ENCODE measurements at places on chromosomes 3 and 15. TPM values are rescaled to one million over a fixed set of nuclear protein-coding genes. Genes with fewer than 3 reads are reported as not detected.

Gene SMCO1
- not detected for polyA plus RNA-seq

Gene SLTM
- 48.9 TPM for polyA plus RNA-seq

Gene FAH
- polyA plus RNA-seq, result 34.9 TPM

DNA sequence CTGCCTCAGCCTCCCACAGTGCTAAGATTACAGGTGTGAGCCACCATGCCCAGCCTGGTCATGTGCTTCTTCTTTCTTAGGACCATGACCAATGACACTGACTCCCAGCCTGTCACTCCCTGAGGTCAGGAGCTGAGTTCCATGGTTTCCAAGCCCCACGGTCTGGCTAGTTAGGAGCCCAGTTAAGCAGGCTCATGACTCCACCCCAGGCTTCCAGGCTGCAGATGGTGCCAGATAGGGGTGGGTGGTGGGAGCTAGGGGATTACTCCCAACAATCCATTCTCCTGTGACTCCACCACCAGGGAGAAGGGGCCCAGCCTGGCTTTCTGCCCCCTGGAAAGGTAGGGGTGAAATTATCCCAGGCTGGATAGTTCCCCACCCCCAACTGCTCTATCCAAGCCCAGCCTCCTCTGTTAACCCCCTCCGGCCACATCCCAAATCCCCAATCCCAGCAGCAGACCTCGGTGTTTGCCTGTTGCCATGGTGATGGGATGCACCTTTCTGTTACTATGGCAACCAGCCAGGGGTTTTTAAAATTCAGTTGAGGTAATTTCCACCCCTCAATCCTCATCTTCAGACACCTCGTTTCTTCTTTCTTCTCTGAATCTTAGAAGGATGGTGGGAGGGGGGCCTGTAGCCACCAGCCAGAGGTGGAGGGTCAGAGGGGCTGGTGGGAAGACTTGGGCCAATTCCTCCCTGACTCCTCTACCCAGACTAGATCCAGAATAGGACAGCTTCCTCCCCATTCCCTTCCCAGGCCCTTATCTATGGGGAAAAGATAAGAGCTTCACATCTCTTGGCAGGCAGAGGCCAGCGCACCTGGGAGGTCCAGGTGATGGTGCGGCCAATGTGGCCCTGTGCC is 22.5 kb upstream of the SEMA3F start:
- no peak overlapping the region for H3K4me3 ChIP-seq
- H3K36me3 ChIP-seq, result no peaks in the 10 kb centered on the region
- H3K4me1 ChIP-seq, result peaks cover 19% of the 10 kb centered on the region

DNA sequence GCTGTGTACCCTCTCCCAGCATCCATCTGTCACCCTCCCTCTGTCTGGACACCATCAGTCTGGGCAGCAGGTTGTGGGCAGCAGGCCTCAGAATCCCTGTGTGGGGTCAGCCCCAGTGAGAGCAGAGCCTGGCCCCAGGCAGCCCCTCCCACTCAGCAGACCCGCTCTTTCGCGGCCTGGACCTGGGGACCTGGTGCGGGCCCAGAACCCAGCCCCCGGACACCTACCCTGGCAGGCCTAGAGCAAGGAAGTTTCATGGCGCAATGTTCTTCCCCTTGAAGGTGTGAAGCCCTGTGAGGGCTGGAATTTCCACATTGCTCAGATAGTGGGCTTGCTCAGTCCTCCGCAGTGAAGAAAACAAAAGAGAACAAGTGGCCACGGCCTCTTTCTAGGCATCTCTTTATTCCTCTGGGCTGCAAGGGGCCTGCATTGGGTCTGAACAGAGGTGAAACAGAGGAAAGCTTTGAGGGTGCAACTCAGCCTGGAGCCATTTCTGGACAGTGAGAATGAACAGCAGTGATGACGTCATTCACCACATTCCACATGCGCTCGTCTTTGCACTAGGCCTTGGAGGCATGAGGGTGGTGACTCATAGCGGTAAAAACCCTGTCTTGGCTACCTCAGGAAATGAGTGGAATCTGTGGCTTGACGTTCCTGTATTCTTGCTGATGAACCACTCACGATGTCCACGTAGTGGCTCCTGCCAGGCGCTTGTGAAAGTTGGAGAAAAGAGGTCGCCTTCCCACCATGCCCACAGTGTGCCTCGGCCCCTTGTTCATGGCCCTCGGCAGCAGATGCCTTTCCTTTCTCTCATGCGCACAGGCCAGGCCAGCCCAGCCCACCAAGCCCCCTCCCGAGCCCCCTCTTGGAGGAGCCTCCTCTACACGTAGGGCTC is 66.1 kb downstream of the SLC30A4 start:
- peak overlapping the region; percentile 59 for H3K27ac ChIP-seq
- H3K4me1 ChIP-seq, result peaks cover 10% of the 10 kb centered on the region
- DNase-seq, result peak; percentile 49
- no peaks in the 10 kb centered on the region for H3K27me3 ChIP-seq
- no peaks in the 10 kb centered on the region for H3K36me3 ChIP-seq

DNA sequence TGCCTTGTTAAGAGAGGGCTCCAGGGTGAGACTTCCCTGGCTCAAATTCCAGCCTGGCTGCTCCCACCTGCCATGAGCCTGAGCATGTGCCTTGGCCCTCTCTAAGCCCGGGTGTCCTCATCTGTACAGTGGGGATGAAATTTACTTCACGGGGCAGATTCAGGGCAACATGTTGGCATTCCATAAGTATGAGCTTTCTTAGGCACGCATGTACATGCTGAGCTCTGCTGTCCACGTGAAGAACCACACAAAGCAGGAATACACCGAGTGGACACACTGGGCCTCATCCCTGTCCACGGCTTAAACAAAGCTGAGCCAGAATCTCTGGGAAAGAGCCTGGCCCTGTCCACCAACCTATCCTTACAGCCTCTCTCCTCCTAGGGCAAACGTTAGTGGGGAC is 167.4 kb downstream of the OSBPL10 start:
- H3K36me3 ChIP-seq, result no peaks in the 10 kb centered on the region
- H3K4me3 ChIP-seq, result no peak overlapping the region
- H3K27ac ChIP-seq, result no peak overlapping the region
- no peak for DNase-seq
- H3K4me1 ChIP-seq, result no peaks in the 10 kb centered on the region
- H3K27me3 ChIP-seq, result no peaks in the 10 kb centered on the region

Data from SK-N-SH (cell line).